NCI-H1105 treated with DMSO at 0.1 percent for 48 hours (cell line): ENCODE measurements at places on chromosomes 2 and 18.

GRCh38 chr2:196750291-196750923, 49.1 kb downstream of the GTF3C3 start:
- no peak for DNase-seq

- DNase-seq: peak; percentile 67
Measured at GRCh38 chr18:44325903-44326635, 354.6 kb upstream of the SETBP1 start.

- DNase-seq: no peak
Measured at GRCh38 chr2:228675091-228675490, 493.6 kb upstream of the SPHKAP start.

DNA sequence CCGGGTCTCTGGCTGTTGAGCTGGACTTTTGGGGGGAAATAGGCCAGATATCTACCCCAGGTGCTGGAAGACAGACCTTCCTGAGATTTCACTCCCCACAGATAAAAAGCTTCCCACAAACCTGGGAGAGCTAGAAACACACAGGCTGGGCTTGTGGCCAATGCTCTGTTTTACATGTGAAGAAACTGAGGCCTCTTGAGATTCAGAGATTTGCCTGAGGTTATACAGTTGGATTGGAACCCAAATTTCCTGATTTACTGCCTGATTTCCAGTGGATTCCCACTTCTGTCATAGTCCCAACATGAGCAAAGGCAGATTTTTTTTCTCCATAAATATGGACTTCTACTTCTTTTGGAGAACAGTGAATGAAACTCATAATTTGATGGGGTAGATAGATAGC, 360.2 kb downstream of the SETBP1 start:
- DNase-seq: no peak

- no peak for DNase-seq
Measured at GRCh38 chr18:48940854-48941611, 9.7 kb downstream of the SMAD7 start.

DNA sequence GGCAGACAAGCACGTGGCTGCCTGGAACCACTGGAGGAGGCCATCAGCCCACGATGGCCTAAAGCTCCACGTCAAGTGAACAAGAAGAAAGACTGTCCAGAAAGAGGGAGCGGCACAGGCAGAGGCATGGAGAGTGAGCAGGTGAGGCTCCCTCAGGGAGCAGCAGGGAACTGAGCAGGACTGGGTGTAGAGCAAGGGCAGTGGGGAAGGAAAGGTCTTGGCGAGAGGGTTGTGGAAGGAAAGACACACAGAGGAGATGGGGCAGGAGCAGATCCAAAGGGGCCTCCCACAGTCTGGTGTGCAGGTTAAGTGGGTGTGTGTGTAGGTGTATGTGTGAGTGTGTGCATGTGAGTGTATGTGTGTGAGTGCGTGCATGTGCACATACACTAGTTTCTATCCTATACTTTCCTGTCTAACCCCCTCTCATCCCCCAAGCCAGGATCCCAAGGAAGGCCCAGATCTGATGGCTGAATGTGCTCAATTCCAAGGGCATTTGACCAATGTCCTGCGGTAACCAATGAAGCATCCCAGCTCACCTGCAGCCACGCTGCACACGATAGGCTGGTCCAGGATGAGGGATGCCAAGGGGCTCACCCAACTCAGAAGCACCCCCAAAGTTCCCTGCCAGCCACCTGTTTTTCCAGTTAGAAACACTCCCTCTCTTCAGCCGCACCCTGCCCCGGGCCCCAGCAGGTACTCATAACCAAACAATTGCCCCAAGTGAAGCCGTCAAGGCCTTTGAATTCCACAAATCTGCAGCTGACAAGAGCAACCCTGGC, 262.5 kb upstream of the RAB6C start:
- no peak for DNase-seq

GRCh38 chr18:73563345-73563744, 584.3 kb downstream of the FBXO15 start:
- DNase-seq: no peak

DNA sequence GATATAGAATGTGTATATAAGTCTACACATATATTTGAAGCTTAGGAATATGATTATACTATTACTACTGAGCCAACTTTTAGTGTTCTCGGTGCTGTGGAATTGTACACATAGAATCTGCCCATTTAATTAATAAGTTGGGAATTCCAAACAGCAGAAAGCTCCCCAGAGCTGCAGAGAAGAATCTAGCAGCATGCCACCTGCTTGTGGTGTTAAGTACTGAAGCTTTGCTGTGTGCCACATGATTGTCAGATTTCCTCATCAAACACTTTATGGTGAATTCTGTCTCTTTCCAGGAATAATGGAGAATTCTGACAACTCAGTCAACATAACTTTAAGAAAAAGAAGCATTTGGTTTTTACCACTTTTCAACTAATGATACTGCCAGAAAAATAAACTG, 117.8 kb downstream of the WDSUB1 start:
- DNase-seq: no peak

DNA sequence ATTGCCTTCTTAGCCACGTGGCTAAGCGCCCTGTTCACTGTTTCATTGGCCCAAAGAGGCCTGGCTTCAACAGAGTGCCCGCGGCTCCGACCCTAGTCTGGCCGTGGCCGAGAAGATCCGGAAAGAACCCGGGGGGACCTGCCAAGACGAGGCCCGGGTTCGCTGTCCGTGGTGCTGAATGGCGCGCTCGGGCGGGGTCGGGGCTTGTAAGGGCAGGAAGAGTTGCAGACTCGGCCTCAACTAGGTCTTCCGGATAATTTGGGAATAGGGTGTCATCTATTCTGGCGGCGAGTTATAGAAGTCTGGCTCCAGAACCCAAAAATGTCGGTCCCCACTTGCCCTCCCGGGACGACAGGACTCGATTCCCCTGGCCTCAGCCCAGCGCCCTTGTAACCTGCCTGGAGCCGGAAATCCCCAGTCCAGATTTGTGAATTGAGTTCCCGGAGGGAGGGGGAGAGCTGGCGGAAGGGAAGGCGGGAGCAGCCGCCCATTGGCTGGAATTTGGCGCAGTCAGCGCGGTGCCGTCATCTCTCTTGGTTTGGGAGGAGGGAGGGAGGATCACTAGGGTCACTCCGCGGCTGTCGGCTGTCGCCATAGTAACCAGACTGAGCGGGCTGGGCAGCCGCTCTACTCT, 3.5 kb downstream of the CDK5R2 start:
- peak; percentile 94 for DNase-seq

DNA sequence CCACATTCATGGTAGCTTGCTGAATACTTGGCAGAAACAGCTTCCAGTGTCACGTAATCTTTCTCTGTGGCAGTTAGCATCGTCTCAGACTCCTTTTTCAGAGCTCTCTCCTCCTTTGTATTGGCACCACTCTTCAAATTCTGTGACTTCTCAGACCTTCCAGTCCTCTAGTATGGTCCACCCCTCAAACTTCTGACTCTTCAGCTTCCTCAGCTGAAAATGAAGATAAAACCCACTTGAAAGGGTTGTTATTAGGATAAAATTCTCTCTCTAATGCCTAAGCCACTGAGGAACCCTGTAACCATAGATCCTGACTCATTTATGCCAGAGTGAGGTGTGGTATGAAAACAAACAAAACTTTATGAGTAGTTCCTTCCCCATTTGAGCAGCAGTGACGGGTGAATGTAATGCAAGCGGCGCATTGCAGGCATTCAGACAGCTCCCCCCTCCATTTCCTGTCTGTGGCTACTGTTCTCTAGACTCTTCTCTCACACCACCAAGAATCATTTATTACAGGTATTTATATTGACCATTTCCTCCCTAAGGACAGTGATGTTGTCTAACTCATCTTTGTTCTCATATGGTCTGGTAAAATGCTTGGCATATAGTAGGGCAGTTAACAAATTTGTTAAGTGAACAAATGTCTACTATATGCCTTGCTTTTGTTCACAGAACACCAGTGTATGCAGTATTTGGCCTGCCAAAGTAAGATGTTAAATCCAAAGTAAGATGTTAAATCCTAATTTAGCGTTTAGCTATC, 35.3 kb downstream of the GALNT1 start:
- no peak for DNase-seq

DNA sequence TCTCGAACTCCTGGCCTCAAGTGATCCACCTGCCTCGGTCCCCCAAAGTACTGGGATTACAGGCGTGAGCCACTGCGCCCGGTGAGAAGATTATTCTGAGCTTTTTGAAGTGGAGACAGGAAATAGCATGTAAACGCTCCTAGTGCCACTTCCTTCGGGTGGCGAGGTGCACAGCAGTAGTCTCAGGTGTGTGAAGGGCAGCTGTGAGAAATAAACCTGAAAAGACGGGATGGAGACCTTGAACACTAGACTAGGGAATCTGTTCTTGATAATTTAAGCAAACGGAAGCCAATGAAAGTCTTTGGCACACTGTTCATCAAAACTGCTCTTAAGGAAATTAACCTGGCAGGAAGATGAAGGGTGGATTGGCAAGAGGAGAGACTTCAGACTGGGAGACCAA, 439 bp upstream of the PLEKHH2 start:
- DNase-seq: no peak

DNA sequence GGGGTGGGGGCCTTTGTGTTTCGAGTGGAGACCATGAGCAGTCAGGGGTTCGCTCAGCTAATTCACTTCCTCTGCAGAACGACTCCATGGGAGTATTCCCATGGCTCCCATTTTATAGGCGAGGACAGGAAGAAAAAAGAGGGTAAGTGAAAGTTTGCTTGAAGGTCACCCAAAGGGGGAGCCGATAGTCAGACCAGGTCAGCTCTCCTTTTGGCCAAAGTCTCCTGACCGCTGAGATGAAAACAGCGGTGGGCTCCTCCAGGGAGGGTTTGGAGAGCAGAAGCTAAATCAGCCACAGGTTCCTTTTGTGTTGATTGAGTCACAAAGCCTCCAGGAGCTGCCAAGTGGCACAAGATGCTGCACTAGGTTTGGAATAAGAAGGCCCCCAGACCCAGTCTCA, 34.1 kb upstream of the CTAGE1 start:
- DNase-seq: no peak

DNA sequence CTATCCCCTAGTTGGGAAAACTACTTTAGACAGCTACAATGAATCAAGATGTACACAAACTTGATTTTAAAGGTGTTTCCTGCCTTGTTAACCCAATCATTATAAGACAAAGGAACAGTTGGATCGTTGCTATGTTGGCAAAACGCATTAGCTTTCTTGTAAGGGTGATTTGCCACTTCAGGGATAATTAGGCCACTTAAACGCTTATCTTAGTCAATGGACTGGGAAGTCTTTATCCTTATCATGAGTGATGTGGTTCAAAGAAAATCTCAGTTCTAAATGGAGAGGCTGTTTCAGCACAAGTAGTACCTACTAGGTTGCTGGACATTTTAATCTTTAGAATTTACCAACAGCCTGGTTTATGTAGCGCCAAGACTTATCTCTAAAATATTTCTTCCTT, 406.1 kb upstream of the MEX3C start:
- DNase-seq: peak; percentile 77

GRCh38 chr2:102736110-102736409, 25.8 kb upstream of the TMEM182 start:
- DNase-seq: no peak

DNA sequence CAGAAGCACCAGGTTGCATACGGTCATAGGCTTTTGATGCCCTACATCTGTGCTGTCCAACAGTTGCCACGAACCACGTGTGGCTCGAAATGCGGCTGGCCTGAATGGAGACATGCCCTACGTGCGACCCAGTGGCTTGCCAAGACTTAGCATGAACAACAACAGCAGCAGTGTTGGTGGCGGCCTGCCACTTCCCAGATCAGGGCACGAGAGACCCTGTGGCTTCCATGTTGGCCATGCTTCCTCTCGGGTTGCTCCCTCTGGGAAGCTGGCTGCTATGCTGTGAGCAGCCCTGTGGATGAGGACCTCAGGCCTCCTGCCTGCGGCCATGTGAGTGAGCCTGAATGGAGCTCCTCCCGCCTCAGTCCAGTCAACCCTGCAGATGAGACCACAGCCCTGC, 212.3 kb downstream of the HDAC4 start:
- DNase-seq: no peak

DNA sequence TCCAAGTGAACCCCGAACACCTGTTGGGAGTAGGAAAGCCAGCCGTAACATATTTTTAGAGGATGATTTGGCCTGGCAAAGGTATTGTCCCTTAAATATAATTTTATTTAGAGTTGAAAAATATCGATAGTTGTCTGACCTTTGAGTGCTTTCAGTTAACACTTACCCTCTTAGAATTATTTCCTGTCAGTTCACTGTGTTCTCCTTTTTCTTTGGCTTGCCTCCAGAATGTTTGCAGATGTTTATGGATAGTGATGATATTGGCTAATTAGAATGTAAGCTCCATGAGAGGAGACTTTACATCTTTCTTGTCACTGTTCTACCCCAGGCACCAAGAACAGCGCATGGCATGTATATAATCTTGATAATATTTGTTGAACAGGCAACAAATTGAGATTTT, 19.8 kb downstream of the PIKFYVE start:
- DNase-seq: no peak

DNA sequence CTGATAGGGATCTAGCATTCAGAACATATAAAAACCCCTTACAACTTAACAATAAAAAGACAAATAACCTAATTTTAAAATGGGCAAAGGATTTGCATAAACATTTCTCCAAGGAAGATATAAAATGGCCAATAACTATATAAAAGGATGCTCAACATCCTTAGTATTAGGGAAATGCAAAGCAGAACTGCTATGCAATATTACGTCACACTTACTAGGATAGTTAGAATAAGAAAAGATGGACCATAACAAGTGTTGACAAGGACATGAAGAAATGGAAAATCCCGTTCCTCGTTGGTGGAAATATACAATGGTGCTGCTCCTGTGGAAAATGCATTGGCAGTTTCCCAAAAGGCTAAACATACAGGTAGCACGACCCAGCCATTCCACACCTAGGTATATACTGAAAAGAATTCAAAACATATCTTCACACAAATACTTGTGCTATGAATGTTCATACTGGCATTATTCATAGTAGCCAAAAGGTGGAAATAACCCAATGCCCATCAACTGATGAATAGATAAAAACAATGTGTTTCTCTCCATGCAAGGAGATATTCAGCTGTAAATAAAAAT, 48.2 kb upstream of the REV1 start:
- DNase-seq: no peak

- DNase-seq: no peak
Measured at GRCh38 chr2:15263976-15264685, 297.0 kb downstream of the NBAS start.

DNA sequence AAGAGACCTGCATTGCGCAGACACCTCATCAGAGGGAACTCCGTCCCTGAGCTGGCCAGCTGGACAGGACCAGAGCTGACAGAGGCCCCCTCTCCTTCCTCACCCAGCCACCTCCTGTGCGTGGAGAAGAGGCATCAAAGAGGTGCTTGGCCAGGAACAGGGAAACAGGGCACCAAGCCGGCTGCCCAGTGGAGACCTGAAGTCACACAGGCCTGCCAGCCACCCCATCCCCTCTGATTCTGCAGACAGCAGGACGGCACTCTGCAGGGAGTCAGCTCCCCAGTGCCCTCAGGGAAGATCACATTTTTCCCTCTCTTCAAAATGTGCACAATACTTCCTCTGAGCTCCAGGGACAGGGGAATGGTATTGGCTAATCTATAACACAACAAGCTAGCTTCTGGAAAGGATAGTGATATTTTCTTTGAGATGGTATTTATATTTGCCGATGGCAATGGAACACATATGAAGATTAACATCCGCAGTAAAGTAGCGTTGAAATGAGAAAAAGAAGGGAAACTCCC, 30.5 kb downstream of the SLC1A4 start:
- DNase-seq: no peak

- no peak for DNase-seq
Measured at GRCh38 chr2:12771154-12771553, 54.4 kb downstream of the TRIB2 start.
